ENCODE measurements at places on chromosomes 4 and X. TPM values are rescaled to one million over a fixed set of nuclear protein-coding genes. Genes with fewer than 3 reads are reported as not detected.

Gene SSX4
- polyA plus RNA-seq = not detected

Gene DUX4
- not detected for polyA plus RNA-seq

Gene ZNF157
- polyA plus RNA-seq = 0.15 TPM

Gene PHKA1
- polyA plus RNA-seq = 4.9 TPM

Gene SEPTIN11
- polyA plus RNA-seq = 45.8 TPM

Gene JAKMIP1
- 0.40 TPM for polyA plus RNA-seq

Gene USO1
- polyA plus RNA-seq = 23.6 TPM

Gene CENPI
- polyA plus RNA-seq = 0.68 TPM

Gene CLNK
- 0.15 TPM for polyA plus RNA-seq

Gene ASB12
- polyA plus RNA-seq = not detected

Gene MAGEA1
- polyA plus RNA-seq = not detected

Gene IL21
- not detected for polyA plus RNA-seq

Gene ADGRL3
- 2.0 TPM for polyA plus RNA-seq

Gene F8A1
- polyA plus RNA-seq = 18.1 TPM

Gene GALNTL6
- polyA plus RNA-seq = 0.18 TPM

Gene UGT2B10
- not detected for polyA plus RNA-seq

Gene GAK
- polyA plus RNA-seq = 128 TPM

Gene SCD5
- polyA plus RNA-seq = 7.1 TPM

Gene PAGE5
- polyA plus RNA-seq = not detected

Gene PIN4
- polyA plus RNA-seq = 37.8 TPM

Gene AIMP1
- polyA plus RNA-seq = 29.9 TPM

Gene ADAD1
- not detected for polyA plus RNA-seq

Gene SOD3
- 30.0 TPM for polyA plus RNA-seq

Gene CCKAR
- polyA plus RNA-seq = 1.4 TPM

Gene CENPVL1
- not detected for polyA plus RNA-seq

Gene RHOH
- polyA plus RNA-seq = 5.4 TPM

Gene C4orf50
- polyA plus RNA-seq = not detected

Gene TMEM31
- not detected for polyA plus RNA-seq

Gene FHIP1A
- polyA plus RNA-seq = 0.90 TPM

Gene DNAAF6
- not detected for polyA plus RNA-seq

Gene ERVMER34-1
- not detected for polyA plus RNA-seq

Gene VEGFC
- polyA plus RNA-seq = 1.4 TPM

Gene RAB33A
- polyA plus RNA-seq = 1.1 TPM

Gene LUZP4
- polyA plus RNA-seq = not detected

Gene AREG
- 4.7 TPM for polyA plus RNA-seq

Gene ZNF630
- polyA plus RNA-seq = 1.8 TPM

Gene CT55
- not detected for polyA plus RNA-seq

Gene EFHC2
- polyA plus RNA-seq = 1.5 TPM

Gene PRSS12
- 10.1 TPM for polyA plus RNA-seq

Gene MSX1
- polyA plus RNA-seq = 1.1 TPM

Gene SPATA4
- 0.13 TPM for polyA plus RNA-seq

Gene ZFP92
- polyA plus RNA-seq = 0.75 TPM

Gene PLA2G12A
- 6.4 TPM for polyA plus RNA-seq

Gene ARMCX1
- 9.5 TPM for polyA plus RNA-seq
